SK-MEL-5 (cell line): ENCODE measurements at places on chromosomes 4 and X. TPM values are rescaled to one million over a fixed set of nuclear protein-coding genes. Genes with fewer than 3 reads are reported as not detected.

The CTAG1B gene
- not detected in 2 replicates for total RNA-seq

The TEX13A gene
- not detected in 2 replicates for total RNA-seq

The SLC30A9 gene
- total RNA-seq = 52.3 and 63.5 TPM in 2 replicates

The ASB9 gene
- total RNA-seq = 30.3 and 35.7 TPM in 2 replicates

The HEPH gene
- 0.11 and 0.29 TPM in 2 replicates for total RNA-seq

The CXCR3 gene
- not detected in 2 replicates for total RNA-seq

The MAMLD1 gene
- 0.08 and 0.16 TPM in 2 replicates for total RNA-seq

The CSAG1 gene
- 71.2 and 82.0 TPM in 2 replicates for total RNA-seq

The VSIG4 gene
- not detected in 2 replicates for total RNA-seq

The HMX1 gene
- 0.67 and 1.3 TPM in 2 replicates for total RNA-seq

The KLHL5 gene
- total RNA-seq = 12.3 and 15.8 TPM in 2 replicates

The SPANXN2 gene
- total RNA-seq = not detected in 2 replicates
